ENCODE measurements at places on chromosomes 4 and X.

GRCh38 chr4:123397144-123398065 is 810 bp downstream of the SPRY1 start:
- DNase-seq: peak; percentile 65

DNA sequence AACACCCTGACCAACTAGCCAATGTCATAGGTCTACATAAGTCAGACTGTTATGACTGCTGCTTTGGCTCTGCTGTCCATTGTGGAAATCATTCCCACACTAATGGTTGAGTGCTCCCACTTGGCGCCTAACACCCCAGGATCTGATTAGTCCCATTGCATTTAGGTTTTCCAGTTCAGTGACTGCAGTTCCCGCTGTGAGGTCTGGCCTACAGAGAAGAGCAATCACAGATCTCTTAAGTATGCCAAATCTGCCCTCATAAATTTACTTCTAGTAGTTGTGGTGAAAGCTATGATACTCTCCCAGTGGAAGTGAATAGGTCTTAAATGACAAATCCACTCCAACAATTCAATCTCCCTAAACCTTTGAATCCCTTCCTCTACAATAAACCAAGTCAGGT is 77.3 kb upstream of the IL2 start:
- no peak for DNase-seq

DNA sequence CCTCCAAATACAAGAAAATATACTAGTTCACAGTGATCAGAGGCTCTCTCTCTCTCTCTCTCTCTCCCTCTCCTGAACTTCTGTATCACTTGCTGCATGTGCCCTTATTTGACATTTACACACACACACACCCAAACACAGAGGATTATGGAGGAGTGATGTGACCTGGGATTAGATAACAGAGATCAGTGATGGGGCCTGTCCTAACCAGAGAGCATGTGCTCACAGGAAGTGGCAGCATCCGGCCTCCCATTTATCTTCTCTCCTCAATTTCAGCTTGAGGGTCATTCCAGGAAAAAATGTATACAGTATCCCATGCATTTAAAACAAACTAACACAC is 143.0 kb downstream of the TSPAN5 start:
- no peak for DNase-seq

DNA sequence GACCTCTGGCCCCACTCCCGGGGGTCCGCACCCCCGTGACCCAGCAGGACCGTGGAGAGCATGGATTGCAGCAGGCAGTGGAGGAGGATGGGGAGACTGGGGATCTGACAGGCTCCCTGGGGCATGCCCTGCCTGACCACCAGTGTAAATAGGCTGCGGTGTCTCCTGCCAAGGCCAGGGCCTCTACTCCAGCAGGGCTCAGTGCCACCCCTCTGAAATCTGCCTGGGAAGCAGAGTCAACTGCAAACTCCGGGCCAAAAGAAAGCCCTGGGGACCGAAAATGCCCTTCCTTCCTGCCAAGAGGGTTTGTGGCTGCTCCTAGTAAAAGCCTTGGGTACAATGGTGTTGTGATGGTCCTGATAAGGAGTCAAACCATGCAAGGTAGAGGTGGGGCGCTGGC is 6.4 kb downstream of the ADRA2C start:
- no peak for DNase-seq

DNA sequence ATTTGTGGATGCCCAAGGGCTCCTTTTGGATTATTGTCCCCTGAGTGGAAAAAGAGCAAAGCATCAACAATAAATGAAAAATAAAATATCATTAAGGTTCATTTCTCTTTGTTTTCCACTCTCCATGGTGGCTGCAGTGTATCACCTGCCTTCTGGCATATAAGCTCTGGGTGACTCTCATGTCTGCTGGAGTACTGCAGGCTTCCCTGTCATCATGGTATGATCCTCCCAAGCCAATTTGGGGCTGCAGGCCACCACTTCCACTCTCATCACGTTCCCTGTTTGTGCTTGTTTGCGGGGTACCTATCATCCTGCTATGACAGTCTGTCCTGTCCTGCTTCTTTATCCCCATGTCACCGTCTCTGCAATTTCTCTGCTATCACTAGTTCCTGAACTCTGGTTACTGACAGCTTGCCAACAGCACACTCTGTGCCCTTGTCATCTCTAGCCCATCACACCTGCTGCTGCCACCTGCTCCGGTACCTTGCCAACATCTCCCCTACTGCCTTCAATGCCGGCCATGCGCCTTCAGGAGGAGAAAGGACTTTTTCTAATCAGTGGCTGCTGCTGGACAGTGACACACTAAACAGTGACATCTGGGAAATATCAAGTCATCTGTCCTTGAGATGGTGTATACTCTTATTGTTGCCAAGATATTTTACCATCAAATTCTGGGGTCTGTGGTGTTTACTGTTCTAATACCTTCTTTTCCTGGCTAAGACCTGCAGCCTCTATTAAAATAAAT is 23.0 kb upstream of the FGF5 start:
- DNase-seq: no peak

- DNase-seq: no peak
Measured at GRCh38 chrX:17226736-17227135, 148.3 kb upstream of the NHS start.
